ENCODE measurements at places on chromosomes 11 and 22. TPM values are rescaled to one million over a fixed set of nuclear protein-coding genes. Genes with fewer than 3 reads are reported as not detected.
A peak's percentile ranks its signal among the peaks of the same experiment; 100 is the strongest.

DNA sequence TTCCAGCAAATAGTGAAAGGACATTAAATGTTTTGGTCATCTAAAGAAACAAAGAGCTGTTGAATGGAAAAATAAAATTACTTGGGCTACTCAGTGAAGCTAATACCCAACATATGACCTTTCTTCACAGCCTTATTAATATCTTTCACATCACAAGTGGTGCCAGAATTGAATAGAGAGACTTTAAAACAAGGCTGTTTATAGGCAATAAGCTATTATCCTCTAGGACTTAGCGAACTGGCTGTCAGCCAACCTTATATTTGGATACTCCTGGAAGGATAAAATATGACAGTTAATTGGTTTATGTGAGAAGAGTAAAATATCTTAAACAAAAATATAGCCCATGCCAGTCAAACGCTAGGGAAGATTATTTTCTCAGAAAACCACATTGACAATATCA is 225.5 kb upstream of the BLID start:
- H3K4me3 ChIP-seq, result no peak overlapping the region
- H3K4me1 ChIP-seq, result no peaks in the 10 kb centered on the region
- H3K27me3 ChIP-seq, result no peaks in the 10 kb centered on the region
- DNase-seq, result no peak

Gene RIN1
- 11.4 TPM for total RNA-seq

DNA sequence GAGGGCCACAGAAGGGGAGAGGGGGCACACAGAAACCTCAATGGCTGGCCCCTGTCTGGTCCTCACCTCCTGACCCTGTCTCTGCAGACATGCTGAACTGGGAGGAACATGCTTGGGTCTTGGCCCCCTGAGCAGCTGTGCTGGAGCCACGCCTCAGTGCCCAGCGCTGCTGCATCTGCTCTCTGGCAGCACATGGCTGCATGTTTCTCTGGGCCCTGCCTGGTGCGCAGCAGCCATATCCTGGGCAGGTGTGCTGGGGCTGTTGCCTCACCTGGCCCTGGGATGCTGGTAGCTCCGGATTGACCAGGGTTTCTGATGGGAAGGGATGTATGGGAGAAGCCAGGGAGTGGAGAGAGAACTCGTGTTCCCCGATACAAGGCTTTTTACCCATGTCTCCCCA is 248.0 kb downstream of the ST3GAL4 start:
- no peaks in the 10 kb centered on the region for H3K27me3 ChIP-seq
- H3K36me3 ChIP-seq, result no peaks in the 10 kb centered on the region
- H3K4me1 ChIP-seq, result peaks cover 7% of the 10 kb centered on the region
- H3K27ac ChIP-seq, result no peak overlapping the region

- H3K27ac ChIP-seq, result no peak overlapping the region
- no peaks in the 10 kb centered on the region for H3K4me1 ChIP-seq
- DNase-seq, result no peak
- H3K4me3 ChIP-seq, result no peak overlapping the region
- H3K36me3 ChIP-seq, result no peaks in the 10 kb centered on the region
- H3K27me3 ChIP-seq, result no peaks in the 10 kb centered on the region
These were observed 91.5 kb downstream of the MIAT start for GRCh38 chr22:26748845-26749244.

Gene E2F8
- total RNA-seq, result 0.26 TPM

DNA sequence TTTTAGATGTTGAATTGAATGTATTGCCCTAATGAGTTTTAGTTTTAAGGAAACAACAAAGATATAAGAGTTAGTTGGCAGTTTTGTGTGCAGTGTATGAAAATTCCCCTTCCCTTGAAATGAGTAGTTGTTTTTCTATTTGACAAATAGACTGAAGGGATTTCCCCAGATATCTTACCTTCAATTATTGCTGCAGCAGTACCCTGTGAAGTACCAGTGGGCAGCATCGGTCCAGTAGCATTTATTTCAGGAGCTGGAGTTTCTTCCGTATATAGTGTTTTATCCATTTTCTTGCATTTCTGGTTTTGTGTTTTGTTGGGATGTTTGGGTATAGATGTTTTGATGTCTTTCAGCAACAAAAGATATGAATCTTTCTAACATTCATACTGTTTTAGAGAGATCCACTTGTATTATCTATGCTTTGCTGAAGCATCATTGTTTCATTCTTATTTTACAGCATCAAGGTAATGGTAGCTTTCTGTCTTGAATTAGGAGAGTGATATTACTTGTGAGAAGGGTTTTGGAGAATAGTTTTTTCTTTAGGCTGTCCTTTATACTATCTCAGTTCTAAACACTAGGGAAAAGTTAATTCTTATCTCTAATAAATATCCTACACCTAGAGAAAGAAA is 7.4 kb downstream of the KMT2A start:
- H3K4me1 ChIP-seq, result peaks cover 56% of the 10 kb centered on the region
- DNase-seq, result no peak
- no peaks in the 10 kb centered on the region for H3K36me3 ChIP-seq
- no peaks in the 10 kb centered on the region for H3K27me3 ChIP-seq
- H3K27ac ChIP-seq, result no peak overlapping the region
- no peak overlapping the region for H3K4me3 ChIP-seq

DNA sequence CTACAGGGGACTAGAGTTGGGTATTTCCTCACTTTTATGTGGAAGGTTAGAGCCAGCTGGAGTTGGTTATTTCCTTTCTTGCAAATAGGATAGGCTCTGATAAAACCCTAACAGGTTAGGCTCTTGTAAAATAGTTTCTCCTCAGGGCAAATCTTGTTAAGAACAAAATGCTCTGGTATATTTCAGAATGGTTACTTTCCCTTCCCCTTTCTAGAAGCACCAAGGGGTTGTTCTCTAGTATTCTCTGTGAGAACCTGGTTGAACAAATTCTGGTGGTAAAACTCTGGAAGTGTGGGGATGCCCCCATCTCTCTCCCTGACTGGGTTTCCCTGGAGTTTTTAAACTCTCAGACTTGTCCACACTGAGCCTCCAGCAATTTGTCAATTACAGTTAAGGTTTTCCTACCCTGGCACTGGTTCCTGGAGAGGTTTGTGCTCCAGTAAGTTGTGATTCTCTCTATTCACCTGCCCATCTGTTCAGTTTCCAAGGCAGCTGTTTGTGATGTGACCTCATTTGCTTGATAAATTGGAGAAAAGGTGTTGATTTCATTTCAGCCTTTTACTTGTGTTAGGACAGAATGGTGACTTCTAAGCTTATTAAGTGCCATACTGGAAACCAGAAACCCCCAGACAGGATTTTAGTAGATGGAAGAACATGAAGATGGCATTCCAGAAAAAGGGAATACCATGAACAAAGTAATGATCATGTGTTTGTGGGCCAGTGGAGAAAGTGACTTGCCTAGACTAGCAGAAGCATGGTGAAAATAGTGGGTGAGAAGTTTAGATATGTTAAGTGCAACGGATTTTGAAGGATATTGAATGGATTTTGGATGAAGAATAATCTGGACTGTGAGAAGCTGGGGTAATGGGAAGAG is 64.6 kb downstream of the EXT2 start:
- no peak overlapping the region for H3K4me3 ChIP-seq
- no peak overlapping the region for H3K27ac ChIP-seq
- no peak for DNase-seq
- H3K27me3 ChIP-seq, result no peaks in the 10 kb centered on the region
- no peaks in the 10 kb centered on the region for H3K36me3 ChIP-seq
- H3K4me1 ChIP-seq, result peaks cover 13% of the 10 kb centered on the region

Gene GRAMD4
- 62.3 TPM for total RNA-seq

GRCh38 chr11:116821050-116821918 is 1.8 kb downstream of the APOA4 start:
- no peaks in the 10 kb centered on the region for H3K36me3 ChIP-seq
- H3K4me3 ChIP-seq, result no peak overlapping the region
- no peak overlapping the region for H3K27ac ChIP-seq

- peaks cover 12% of the 10 kb centered on the region for H3K4me1 ChIP-seq
- DNase-seq, result peak; percentile 42
- no peaks in the 10 kb centered on the region for H3K27me3 ChIP-seq
These were observed at the start of gene FBLN1 for GRCh38 chr22:45502215-45503049. FBLN1 (plus strand) TSS chr22:45502883; CDS start chr22:45502986, 103 bp downstream.

GRCh38 chr22:36853407-36854099 is 7.3 kb upstream of the NCF4 start:
- H3K27ac ChIP-seq, result no peak overlapping the region
- H3K4me1 ChIP-seq, result no peaks in the 10 kb centered on the region
- H3K27me3 ChIP-seq, result no peaks in the 10 kb centered on the region
- no peaks in the 10 kb centered on the region for H3K36me3 ChIP-seq

GRCh38 chr11:3981084-3981633 is 113.4 kb upstream of the RRM1 start:
- H3K4me3 ChIP-seq, result no peak overlapping the region
- H3K27me3 ChIP-seq, result no peaks in the 10 kb centered on the region
- no peak overlapping the region for H3K27ac ChIP-seq
- H3K36me3 ChIP-seq, result no peaks in the 10 kb centered on the region
- H3K4me1 ChIP-seq, result peaks cover 16% of the 10 kb centered on the region

DNA sequence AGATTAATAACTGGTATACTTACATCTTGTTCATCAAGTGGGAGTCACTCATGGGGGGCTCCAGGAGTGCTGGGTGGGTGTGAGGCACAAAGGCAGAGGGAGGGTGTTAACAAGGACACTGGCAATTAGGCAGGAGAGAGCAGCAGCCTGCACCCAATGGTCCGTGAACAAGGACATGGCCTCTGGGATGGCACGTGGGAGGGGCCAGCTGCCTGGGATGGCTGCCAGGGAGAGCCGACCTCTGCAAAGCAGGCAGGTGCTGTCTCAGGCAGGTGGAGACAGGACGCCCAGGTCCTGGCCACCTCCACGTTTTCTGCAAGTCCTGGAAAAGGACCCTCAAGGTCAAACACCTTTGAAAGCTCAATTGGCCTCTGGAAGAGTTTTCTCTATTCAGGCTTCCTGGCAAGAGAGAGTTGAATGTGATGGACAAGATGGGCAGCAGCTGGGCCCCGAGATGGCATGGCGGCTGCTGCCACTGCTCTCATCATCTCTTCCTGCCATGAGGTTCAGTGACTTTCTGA is 257.1 kb downstream of the BUD13 start:
- no peak for DNase-seq
- H3K4me3 ChIP-seq, result no peak overlapping the region
- H3K36me3 ChIP-seq, result no peaks in the 10 kb centered on the region

- no peaks in the 10 kb centered on the region for H3K36me3 ChIP-seq
- no peak overlapping the region for H3K4me3 ChIP-seq
- no peak for DNase-seq
- H3K4me1 ChIP-seq, result peaks cover 2% of the 10 kb centered on the region
These were observed 169.6 kb downstream of the ETS1 start for GRCh38 chr11:128417607-128418324.

Gene A4GALT
- 6.9 TPM for total RNA-seq

DNA sequence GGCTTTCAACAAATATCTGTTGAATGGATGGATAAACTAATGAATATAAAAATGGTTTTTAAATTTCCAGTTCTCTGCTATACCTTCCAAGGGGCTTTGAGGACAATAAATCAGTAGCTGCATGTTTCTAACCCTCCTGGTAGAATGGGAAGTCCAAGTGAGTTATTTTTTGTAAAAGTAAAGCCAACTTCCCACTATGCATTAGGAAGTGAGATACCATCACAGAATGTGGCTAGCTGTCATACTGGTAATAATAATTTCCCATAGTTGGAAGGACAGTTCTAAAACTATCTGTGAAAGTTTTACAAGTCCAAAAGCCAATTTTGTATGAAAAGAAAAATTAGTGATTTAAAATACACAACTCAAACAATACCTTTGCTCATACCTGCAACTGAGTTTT is 50.0 kb downstream of the TMEM123 start:
- H3K4me1 ChIP-seq, result no peaks in the 10 kb centered on the region
- H3K4me3 ChIP-seq, result no peak overlapping the region
- H3K36me3 ChIP-seq, result no peaks in the 10 kb centered on the region
- H3K27me3 ChIP-seq, result no peaks in the 10 kb centered on the region

Gene RAB3IL1
- total RNA-seq, result 5.4 TPM

GRCh38 chr11:122701143-122701542 is 45.6 kb downstream of the UBASH3B start:
- no peak overlapping the region for H3K27ac ChIP-seq
- H3K27me3 ChIP-seq, result no peaks in the 10 kb centered on the region
- no peak overlapping the region for H3K4me3 ChIP-seq
- H3K36me3 ChIP-seq, result no peaks in the 10 kb centered on the region
- H3K4me1 ChIP-seq, result no peaks in the 10 kb centered on the region

DNA sequence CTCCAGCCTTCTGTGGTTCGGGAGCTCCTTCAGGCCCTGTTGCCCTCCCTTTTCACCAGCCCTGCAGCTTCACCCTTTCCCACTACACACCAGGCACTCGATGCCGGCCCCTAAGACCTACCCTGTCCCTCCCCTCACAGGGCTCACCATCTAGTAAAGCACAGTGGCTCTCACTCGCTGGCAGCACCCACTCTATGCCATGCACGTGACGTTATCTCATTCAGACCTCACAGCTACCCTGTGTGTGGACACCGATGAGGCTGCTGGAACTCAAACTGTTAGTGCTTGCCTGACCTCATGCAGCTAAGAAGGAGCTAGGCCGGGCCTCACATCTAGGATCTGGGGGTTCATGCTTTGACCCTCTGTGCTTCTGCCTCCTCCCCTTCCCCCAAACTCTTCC is 45.5 kb downstream of the SCN3B start:
- no peaks in the 10 kb centered on the region for H3K27me3 ChIP-seq
- H3K36me3 ChIP-seq, result no peaks in the 10 kb centered on the region
- H3K27ac ChIP-seq, result no peak overlapping the region
- no peak for DNase-seq
